Erythroblast (primary cell): ENCODE measurements at places on chromosomes 3 and 15.

GRCh38 chr15:75230016-75230343, 28.2 kb upstream of the GOLGA6C start:
- DNase-seq: no peak

DNA sequence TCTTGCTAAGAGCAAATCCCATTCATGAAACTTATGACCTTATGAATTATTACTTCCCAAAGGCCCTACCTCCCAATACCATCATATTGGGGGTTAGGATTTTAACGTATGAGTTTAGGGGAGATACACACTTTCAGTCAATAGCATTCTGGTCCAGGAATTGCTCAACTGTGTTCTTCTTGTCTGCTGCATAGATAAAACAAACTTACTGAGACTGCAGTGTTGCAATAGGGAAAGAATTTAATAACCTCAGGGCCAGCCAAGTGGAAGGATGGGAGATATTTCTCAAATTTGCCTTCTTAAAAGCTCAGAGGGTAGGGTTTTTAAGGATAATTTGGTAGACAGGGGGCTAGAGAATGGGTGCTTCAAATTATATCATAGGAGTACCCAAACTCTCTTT, 625.8 kb downstream of the OTOL1 start:
- DNase-seq: no peak

- no peak for DNase-seq
Measured at GRCh38 chr3:40862946-40863345, 336.4 kb upstream of the CTNNB1 start.

GRCh38 chr3:123275691-123276090, 73.9 kb downstream of the SEC22A start:
- no peak for DNase-seq

DNA sequence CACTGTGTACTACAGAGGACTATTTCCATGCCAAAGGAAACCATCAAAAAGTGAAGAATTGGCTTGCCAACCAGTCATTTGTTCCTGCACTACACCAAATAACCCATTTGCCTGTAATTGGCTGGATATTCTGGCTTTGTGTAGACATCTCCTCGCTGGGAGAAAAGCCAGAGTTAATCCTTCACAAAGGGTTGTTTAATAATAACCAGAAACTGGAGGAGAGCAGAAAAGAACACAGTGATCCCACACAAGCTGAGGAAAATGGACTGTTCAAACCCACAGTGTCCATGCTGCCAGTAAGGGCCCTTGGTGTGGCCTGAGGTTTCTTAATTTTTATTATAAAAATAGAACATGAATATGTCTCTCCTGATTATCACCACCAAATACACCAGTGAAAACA, 294.0 kb downstream of the RORA start:
- no peak for DNase-seq
